ENCODE measurements at places on chromosomes 7 and 10.

- no peak for DNase-seq
Observed at GRCh38 chr10:101841826-101842225, 1.8 kb downstream of the KCNIP2 start.

GRCh38 chr7:4073052-4073451 lies 609.0 kb upstream of the FOXK1 start:
- DNase-seq: no peak

- DNase-seq: peak; percentile 27
Observed at GRCh38 chr10:32139223-32140073, 83.2 kb upstream of the KIF5B start.

DNA sequence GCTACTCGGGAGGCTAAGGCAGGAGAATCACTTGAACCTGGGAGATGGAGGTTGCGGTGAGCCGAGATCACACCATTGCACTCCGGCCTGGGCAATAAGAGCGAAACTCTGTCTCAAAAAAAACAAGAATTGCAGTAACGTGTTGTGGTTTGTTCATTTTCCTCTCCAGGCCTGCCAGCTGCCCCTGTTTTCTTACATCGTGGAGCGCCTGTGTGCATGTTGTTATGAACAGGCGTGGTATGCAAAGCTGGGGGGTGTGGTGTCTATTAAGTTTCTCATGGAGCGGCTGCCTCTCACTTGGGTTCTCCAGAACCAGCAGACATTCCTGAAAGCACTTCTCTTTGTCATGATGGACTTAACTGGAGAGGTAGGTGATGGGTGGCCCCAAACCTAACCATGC lies 52.1 kb downstream of the TRRAP start:
- no peak for DNase-seq

DNA sequence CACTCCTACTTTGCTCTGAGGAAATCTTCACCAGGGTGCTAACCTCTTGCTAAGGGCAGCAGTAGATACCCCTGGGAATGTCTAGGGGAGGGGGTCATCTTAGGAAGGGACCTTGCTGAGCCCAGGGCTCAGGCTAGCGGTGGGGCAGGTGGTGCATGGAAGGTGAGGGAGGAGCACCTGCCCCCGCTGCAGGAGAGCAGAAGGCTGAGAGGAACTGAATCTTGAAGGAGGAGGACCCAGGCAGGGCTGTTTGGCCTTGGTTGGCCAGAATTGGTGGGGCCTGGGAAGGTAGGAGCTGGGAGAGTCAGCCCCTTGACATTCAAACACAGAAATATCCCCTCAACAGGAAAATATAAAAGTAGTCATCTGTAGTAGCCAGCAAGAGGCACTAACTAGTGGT lies 7.0 kb downstream of the CALHM3 start:
- no peak for DNase-seq

DNA sequence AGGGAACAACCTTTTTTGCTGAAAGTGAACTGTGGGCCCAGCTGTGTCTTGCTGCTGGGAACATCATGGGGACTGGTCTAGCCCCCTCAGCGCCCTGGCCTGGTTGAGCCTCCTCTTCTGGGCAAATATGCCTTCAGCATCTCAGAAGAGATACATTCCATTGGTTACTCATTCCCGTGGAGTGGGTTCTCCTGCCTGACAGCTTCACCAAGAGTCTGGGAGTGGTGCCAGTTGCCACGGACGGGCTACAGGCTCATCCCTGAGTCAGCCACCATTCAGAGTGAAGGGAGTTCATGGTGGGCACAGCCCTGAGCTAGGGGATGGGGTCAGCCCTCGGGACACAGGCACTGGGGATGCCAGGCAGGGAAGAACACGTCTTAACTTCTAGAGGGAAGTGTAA lies 81.9 kb downstream of the RAMP3 start:
- DNase-seq: no peak

DNA sequence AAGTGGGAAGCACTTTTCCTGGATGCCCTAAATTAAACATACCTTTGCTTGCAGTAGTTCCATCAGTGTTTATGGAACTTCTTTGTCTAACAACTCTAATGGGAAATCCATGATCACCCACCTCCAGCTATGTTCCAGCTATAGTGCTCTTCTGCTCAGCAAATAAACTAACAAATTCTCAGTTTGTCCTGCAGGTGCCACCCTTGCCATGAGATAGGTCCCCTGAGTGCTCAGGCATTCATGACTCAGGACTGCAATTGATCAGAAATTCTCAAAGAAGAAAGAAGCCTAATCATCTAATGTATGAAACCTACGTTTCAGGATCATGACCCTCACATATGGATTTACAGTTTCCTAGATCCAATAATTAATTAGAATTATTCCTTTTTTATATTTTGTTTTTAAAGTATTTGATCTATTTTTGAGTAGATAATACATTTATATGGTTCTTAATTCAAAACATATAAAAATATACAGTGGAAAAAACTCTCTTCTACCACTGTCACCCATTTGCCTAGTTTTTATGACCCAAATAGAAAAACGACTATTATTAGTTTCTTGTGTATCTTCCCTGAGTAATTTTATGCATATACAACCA lies 48.7 kb upstream of the DYNC1I1 start:
- no peak for DNase-seq

DNA sequence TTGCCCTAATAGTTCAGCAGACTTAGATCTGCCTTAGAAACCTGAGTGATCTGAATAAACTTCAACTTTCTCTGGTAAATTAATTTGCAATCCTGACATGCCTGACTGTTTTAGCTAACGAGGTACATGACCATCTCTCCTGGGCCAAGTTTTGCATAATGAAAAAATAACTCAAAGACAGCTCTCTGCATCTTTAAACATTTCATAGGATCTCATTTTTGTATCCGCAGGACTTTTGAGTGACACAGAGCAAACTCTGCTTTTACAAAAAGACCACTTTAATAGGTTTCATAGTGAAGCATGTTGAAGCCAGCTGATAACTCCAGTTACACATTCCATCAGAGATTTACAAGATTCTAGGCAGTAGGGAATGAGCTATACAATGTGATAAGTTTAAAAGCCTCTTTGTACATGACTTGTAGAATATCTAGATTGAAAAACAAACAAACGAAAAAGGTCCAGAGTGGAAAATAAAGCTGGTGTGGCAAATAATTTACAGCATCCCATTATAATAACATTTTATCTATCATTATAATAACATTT lies 2.1 kb downstream of the PRKG1 start:
- no peak for DNase-seq

DNA sequence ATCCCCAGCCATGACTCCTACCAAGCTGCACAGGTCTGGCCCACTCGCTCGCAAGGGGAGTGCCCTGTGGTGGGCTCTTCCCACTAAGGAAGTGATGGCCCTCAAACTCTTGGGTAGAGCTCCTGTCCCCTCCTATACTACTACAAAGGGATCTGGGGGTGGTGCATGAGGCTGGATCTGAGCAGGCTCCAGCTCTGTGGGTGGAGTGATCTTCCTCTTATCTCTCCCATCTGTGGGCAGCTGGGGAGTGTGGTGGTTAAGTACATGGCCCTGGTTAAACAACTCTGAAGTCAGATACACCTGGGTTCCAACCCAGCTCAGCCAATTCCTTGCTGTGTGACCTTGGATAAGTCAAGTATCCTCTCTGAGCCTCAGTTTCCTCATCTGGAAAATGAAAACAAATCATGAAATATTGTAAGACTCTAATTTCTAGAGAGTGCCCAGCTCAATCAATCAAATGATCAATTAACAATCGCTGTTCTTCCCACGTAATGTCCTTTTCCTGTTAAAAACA lies 17.4 kb downstream of the DDIT4 start:
- peak; percentile 90 for DNase-seq

GRCh38 chr7:100799037-100799896 lies 28.1 kb downstream of the EPHB4 start:
- peak; percentile 61 for DNase-seq

- DNase-seq: no peak
Observed at GRCh38 chr10:114779803-114780576, 41.6 kb upstream of the FHIP2A start.

- no peak for DNase-seq
Observed at GRCh38 chr10:31549896-31550295, 230.9 kb downstream of the ZEB1 start.

DNA sequence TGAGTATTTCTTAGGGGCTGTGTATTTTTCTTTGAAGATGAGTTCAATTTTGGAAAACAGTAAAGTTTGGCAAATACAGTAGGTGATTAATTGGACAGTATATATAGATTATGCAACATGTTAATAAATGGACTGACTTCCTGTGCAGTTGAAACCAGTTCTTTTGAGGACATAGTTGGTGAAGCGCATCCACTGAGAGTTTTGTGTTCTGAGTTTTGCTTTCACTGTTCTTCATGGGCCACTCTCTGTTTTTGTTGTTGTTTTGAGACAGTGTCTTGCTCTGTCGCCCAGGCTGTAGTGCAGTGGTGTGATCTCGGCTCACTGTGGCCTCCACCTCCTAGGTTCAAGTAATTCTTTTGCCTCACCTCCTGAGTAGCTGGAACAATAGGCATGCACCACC lies 109.0 kb downstream of the SDHAF3 start:
- no peak for DNase-seq

DNA sequence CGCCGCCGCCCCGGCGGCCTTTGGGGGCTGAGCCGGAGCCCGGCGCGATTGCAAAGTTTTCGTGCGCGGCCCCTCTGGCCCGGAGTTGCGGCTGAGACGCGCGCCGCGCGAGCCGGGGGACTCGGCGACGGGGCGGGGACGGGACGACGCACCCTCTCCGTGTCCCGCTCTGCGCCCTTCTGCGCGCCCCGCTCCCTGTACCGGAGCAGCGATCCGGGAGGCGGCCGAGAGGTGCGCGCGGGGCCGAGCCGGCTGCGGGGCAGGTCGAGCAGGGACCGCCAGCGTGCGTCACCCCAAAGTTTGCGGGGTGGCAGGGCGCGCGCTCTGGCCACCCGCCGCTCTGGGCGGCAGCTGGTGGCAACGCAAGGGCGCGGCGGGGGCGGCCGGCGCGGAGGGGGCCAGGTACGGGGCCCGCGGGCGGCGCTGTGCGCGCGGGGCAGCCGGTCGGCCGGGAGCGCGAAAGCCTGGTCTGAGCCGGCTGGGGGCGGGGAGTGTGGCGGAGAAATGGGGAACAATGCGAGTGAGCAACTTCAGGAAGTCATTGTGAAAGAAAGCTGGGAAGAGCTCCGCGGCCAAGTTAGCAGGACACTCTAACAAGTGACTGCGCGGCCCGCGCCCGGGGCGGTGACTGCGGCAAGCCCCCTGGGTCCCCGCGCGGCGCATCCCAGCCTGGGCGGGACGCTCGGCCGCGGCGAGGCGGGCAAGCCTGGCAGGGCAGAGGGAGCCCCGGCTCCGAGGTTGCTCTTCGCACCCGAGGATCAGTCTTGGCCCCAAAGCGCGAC lies at the start of gene IKZF1:
Gene IKZF1, plus strand, starts transcription at position 588 of the 782 bp plus-strand sequence. CDS start 14,346 bp downstream, outside the sequence.
- peak; percentile 70 for DNase-seq

GRCh38 chr7:92850516-92850915 lies 14.1 kb upstream of the CDK6 start:
- DNase-seq: no peak

DNA sequence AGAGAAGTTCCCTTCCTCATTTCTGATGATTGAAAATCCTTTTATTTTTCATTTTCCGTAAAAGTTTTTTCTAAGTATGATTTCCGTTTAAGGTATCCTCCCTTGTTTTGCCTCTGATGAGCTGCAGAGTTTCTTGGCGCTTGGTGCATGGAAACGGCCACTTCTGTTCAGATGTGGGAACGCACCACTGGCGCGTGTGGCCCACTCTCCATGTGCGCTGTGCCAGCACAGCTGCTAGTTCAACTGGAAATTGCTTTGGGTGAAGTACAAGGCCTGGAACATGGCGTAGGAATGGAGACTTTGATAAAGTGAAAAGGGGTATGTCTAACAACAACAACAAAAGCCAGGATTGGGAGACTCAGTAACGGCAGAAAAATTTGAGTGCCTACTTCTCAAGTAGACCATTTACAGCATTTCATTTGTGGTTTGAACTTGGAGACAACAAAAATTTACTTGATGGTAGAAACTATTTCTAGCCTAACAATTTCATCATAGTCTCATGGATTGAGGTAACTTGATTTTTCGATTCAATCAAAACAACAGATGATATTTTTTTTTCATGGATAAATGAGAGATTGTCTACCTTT lies 364.2 kb downstream of the SUGCT start:
- DNase-seq: no peak

DNA sequence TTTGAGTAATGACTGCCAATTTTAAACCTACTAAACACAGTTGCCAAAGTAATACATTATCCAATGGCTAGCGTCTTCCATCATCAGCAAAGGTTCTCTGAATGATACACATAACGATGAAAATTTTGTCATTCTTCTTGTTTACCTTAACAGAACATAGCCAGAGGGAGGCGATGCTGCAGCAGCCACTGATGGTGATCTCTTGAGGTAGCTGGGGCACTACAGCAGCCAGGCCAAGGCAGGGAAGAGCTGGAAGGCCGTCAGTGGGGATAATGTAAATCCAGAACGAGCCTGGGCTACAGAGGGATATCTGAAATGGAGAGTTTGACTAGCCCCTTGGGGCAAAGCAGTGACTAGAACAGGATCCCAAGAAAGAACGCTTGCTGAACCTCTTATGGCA lies 38.8 kb downstream of the PRPS1L1 start:
- no peak for DNase-seq

GRCh38 chr7:129875745-129876411 lies 76.9 kb downstream of the UBE2H start:
- no peak for DNase-seq

DNA sequence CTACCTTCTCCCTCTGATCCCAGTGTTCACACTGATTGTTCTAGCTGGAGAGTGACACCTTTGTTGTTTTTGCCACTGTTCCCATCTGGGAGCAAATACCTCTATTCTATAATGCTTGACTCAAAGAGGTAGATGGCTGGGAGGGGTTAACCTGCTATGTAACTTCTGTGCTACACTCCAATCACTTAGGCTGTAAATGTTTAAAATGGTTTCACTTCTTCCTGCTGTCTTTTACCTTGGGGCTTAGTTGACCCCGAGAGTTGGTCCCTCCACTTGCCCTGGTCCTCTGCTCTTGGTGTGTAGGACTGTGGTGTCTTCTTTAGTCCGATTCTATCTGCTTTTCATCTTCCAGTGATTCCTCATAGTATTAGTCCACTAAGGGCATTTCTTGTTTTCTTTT lies 22.3 kb downstream of the KLHDC10 start:
- DNase-seq: no peak

- peak; percentile 40 for DNase-seq
Observed at GRCh38 chr7:107201795-107202450, 33.1 kb downstream of the HBP1 start.

DNA sequence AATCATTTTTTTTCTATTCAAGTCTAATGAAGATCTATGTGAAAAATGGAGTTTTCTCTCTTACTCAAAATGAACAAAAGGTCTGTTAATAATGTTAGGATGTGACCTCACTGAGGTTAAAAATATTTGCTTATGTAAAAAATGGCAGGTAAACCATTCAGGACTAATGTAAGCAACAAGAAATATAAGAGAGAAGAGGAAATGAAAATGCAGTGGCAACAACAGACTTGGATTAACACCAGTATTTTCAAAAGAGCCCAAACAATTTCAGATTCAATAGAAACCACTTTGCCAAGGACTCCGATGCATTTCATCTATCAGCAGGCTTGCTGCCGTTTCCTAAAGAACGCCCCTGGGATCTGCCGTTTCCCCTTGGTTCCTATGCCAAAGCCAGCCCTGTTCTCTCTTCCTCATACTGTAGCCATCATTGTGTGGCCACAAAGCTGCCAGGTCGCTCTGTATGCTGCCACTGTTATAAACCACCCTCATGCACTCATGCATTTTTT lies 66.4 kb downstream of the MTURN start:
- DNase-seq: no peak

- no peak for DNase-seq
Observed at GRCh38 chr10:79020605-79021004, 48.2 kb upstream of the ZMIZ1 start.

GRCh38 chr10:119190353-119190752 lies 11.7 kb upstream of the PRDX3 start:
- no peak for DNase-seq

Measured in DND-41 (cell line).